ENCODE measurements at places on chromosomes 5 and 9. TPM values are rescaled to one million over a fixed set of nuclear protein-coding genes. Genes with fewer than 3 reads are reported as not detected.

- no peak overlapping the region for H3K4me3 ChIP-seq
- H3K27me3 ChIP-seq: peaks cover 12% of the 10 kb centered on the region
- peaks cover 3% of the 10 kb centered on the region for H3K4me1 ChIP-seq
- H3K36me3 ChIP-seq: no peaks in the 10 kb centered on the region
Measured at GRCh38 chr9:117649126-117649525, 55.1 kb upstream of the TLR4 start.

The AK1 gene
- 53.7 TPM for total RNA-seq

- peak; percentile 72 for DNase-seq
- H3K27me3 ChIP-seq: no peaks in the 10 kb centered on the region
- H3K4me1 ChIP-seq: peaks cover 40% of the 10 kb centered on the region
- H3K36me3 ChIP-seq: peaks cover 28% of the 10 kb centered on the region
- H3K4me3 ChIP-seq: peak overlapping the region; percentile 89
Measured at GRCh38 chr9:20623021-20623747, 885 bp upstream of the MLLT3 start.

The OBP2B gene
- total RNA-seq: not detected

GRCh38 chr9:27414220-27414761 lies 109.8 kb upstream of the IFNK start:
- H3K27me3 ChIP-seq: peaks cover 3% of the 10 kb centered on the region
- no peaks in the 10 kb centered on the region for H3K36me3 ChIP-seq

The TRIM36 gene
- total RNA-seq: not detected

DNA sequence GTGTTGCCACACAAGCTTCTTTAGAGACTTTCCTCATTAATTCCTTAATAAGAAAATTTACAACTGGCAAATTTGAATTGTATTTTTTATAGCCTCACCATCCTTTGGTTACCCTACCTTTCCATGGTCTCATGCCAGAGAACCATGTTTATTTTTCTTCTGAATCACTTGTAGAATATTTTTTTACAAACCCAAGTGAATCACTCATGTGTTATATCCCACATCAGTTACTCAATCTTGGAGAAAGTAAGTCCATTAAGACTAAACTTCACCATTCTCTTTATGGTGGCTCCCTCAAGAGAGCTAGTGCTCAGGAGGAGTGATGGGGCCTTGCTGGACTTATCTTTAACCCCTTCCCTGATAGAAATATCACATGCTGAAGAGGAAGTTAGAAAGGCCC lies 128.9 kb downstream of the SUSD1 start:
- H3K27ac ChIP-seq: no peak overlapping the region
- H3K27me3 ChIP-seq: peaks cover 2% of the 10 kb centered on the region
- H3K36me3 ChIP-seq: peaks cover 40% of the 10 kb centered on the region
- DNase-seq: no peak
- no peak overlapping the region for H3K4me3 ChIP-seq

GRCh38 chr9:110986529-110986928 lies 51.7 kb downstream of the LPAR1 start:
- no peak overlapping the region for H3K27ac ChIP-seq
- H3K36me3 ChIP-seq: no peaks in the 10 kb centered on the region
- H3K4me1 ChIP-seq: no peaks in the 10 kb centered on the region
- no peak for DNase-seq
- no peak overlapping the region for H3K4me3 ChIP-seq
- no peaks in the 10 kb centered on the region for H3K27me3 ChIP-seq

- H3K4me1 ChIP-seq: no peaks in the 10 kb centered on the region
- peaks cover 2% of the 10 kb centered on the region for H3K36me3 ChIP-seq
- H3K27ac ChIP-seq: no peak overlapping the region
- H3K4me3 ChIP-seq: no peak overlapping the region
- DNase-seq: no peak
- no peaks in the 10 kb centered on the region for H3K27me3 ChIP-seq
Measured at GRCh38 chr9:123131993-123132392, 98.5 kb downstream of the GPR21 start.

Data from activated CD4-positive, alpha-beta T cell treated with anti-CD3 and anti-CD28 coated beads, Interleukin-2, amount 10 ng/mL, durations not matched to agents 7 days and 5 days (primary cell).